ENCODE measurements at places on chromosomes 5 and 9.

GRCh38 chr5:40831346-40832210, 3.4 kb downstream of the RPL37 start:
- no peak for DNase-seq

DNA sequence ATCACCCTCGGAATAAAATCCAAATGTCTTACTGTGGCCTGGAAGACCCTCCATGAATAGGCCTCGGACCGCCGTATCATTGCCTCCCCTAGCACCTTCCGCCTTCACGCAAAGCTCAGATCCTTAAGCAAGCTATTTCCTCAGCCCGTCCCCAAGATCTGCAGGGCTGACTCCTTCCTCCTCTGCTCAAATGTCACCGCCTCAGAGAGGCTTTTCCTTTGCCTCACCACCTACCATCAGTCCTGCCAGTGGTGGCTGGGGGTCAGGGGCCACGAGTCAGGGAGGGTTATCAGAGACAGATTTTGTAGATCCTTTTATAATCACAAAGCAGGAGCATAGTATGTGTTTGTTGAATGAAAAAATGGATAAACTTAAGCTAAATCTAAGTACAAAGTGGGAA, 74.4 kb upstream of the KIF2A start:
- DNase-seq = no peak

- peak; percentile 56 for DNase-seq
These were observed 207.3 kb downstream of the SAXO1 start for GRCh38 chr9:18825656-18826170.

DNA sequence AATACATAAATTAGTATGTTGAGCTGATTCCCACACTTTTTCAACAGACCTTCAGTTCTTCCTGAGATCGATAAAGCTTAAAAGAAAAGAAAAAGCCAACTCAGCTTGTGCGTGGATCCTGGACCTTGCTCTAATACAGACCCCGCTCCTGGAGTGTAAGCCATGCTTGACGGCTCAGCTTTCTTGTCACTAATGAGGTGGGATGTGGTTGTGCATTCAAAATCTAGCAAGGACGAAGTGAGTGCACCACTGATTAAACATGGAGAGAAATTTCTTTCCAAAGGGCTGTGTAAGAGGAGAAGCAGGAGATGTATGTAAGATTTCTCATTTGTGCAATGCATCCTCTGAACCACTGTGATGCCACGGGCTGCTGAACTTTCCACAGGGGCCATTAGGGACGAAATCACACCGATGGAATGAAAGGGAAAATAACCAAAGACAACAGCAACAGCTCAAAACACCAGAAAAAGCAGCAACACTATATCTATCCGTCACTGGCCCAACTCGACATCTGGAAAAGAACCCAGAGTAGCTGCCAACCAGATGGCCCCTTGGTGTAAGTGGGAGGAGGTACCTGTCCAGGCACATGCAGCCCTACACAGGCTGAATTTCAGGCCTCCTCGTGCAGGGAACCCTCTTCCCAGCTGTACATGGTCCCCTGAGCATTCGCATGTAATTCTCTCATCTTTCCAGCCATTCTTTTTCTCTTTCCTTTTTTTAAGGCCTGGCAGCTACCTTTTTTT, 178.9 kb downstream of the SREK1 start:
- peak; percentile 86 for DNase-seq

DNA sequence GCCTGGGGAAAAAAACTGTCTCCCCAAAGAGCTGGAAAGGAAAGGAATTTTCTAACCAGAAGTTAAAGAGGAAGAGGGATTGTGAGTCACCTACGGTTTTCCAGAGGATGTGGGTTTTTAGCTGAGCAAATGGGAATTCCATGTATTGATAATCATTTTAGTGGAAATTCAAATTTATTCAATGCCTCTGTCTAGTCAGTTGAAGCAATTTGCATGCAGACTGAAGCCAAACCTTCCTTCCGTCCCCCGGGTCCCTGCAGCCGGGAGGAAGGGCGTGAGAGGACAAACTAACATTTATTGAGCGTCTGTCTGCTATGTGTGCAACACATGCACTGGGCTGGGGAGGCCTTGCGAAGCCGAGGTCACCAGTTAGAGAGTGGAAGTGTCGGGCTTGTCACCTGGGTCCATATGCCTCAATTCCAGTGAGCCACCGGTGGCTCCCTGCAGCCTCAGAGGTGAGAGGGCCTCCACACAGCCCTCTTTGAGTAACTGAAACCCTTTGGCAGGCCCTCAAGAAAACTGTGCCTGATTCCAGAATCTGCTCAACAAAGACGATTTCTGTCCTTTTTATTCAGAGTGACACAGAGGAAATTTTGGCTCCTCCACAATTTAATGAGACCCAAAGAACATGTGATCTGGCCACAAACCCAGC, 70.3 kb downstream of the COL27A1 start:
- no peak for DNase-seq

DNA sequence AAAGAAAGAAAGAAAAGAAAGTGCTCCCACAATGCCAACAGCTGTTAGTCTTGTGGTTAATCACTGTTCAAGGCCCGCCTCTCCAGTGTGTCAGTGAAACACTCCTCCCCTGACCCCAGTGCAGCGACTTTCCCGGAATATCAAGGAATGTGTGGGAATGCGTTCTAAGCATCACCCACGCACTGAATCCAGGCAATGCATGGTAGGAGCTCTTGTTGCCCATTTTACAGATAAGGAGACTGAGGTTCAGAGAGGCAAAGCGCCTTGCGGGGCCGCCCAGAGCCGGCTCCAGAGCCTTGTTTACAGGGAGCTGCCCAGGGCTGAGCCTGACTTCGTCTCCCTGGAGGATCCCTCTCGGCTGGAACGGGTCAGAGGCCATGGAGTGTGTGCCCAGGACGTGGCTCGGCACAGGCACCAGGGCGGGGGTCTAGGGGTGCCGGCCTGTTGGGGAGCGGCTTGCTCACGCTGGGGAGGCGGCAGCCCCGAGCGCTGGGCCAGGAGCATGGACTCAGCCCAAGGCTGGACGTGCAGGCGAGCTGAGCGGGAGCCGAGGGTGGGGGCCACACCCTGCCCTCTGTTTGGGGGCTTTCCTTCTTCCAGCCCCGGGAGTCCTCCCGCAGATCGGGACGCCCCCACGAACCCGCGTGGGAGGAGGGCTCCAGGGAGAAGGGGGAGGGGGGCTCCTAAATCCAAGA, 823 bp downstream of the ST6GALNAC6 start:
- DNase-seq = peak; percentile 30

DNA sequence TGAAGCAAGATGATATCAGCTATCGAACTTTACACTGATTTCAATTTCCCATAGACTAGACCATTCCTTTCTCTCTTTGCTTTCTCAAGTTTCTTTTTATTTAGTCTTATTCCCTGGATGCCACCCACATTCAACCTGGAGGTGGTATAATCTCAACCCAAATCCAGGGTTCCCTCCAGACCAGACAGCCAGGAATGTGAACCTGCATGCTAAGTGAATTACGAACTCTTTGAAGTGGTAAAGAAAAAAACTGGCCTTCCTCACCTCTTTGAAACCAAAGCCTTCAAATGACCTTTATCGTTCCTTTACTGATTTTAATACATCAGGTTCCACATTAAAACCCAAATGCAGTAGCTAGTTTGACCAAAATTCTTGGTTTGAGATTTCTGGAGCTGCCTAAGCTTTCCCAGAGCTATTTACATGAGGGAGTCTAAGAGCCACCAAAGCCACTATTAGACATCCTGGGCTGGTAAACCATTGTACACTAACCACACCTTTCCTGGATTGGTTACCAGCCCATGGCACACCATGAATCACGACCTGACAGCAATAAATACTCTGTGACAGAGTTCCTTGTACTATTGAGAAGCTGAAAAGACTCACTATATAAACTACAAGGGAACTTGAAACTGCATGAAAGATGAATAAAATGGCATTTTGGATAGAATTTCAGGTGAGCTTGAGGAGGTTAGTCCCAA, 323.7 kb downstream of the ADAMTS6 start:
- no peak for DNase-seq

GRCh38 chr9:86549920-86550319, 195.7 kb upstream of the TUT7 start:
- no peak for DNase-seq

DNA sequence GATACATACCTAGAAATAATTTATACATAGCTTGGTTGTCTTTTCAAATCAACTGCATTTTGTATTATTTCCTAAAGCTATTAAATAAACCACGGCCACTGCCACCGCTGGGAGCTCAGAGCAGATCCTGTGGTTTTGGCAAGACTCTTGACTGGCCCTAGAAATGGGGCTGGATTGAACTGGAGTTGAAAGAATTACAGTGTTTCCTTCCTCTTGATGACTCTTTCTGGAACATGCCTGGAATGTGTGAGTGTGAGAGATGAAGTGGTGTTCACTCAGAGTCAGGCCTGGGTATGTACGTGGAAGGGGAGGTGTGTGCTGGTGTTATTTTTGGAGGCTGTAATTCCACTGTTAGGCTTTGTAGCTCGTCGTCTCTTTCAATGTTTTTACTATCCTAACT, 45.9 kb downstream of the TEK start:
- no peak for DNase-seq

DNA sequence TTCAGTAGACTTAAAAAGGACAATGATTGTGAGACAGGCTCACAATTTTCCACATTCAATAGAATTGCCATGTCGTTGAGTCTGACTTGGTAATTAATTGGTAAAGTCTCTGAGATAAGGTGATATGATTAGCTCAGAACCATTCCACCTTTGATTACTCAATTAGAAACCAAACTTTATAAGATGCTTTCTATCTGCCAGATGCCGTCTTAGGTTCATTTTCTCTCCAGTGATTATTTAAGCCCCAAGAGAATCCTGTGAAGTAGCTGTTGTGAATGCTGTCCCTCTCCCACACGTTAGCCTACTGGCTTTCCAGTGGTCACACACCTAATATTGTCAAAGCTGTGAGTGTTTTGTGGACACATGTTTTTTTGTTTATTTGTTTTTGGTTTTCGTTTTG, 528.9 kb upstream of the ZNF462 start:
- DNase-seq = peak; percentile 79

- DNase-seq = no peak
These were observed 610.9 kb downstream of the RAB3C start for GRCh38 chr5:59193616-59194319.

GRCh38 chr5:10109299-10109698, 140.4 kb downstream of the ATPSCKMT start:
- no peak for DNase-seq

- DNase-seq = no peak
These were observed 308.7 kb downstream of the SPOCK1 start for GRCh38 chr5:137190441-137190840.

GRCh38 chr5:36585701-36586100, 20.7 kb upstream of the SLC1A3 start:
- DNase-seq = no peak

GRCh38 chr9:91119142-91119541, 242.6 kb downstream of the AUH start:
- DNase-seq = no peak

DNA sequence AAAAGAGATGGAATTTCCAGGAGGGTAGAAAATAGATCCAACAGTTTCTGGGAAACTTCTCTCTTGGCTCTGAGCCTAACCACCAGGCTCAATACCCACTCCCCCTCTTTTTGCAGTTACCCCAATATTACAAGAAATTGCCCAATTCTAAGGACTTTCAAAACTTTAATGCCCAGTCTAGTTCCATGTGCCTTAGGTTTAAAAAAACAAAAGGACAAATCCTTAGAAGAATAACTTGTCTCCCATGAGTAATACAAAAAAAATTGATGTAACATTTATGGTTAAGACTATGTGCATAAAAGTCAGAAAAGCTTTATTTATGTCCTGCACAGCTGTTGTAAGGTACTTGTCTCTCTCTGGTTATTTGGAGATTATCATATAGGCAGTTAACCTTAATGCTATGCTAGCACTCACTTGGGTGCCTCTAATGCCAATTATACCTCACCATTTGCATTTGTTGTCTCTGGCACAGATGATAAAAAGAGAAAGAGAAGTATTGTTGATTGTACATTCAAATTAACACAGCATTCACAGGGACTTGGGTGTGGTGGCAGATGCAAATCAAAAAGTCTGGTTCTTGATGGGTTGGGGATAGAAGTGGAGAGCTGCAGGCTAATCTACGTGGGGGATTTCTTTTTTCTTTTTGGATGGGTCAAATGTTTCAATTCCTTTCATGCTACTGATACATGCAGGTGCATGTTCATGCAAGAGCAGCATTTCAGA, 159.4 kb downstream of the PIK3R1 start:
- no peak for DNase-seq

- no peak for DNase-seq
These were observed 65.2 kb upstream of the FYB1 start for GRCh38 chr5:39284552-39284951.

DNA sequence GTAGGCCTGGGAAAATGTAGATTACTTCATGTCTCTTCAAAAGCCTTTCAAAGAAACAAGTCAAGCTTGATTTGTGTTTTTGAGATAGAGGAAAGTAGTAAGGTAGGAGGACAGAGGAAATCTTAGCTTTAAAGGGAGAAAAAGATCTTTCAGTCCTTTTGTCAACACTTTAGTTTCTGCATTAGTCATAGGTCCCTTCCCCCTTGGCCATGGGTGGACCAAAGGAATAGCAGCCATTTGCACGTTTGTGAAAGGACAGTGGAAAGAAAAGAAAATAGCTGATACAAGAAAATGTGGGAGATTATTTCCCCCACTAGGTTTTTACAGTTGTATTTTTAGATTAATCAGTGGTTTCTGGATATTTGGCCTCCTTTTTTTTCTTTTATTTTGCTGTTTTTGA, 121.9 kb upstream of the GRHPR start:
- no peak for DNase-seq
